ENCODE measurements at places on chromosomes 16 and 17. TPM values are rescaled to one million over a fixed set of nuclear protein-coding genes. Genes with fewer than 3 reads are reported as not detected.

The NKD1 gene
- polyA plus RNA-seq: 0.22 TPM

The SEPTIN12 gene
- polyA plus RNA-seq: not detected

The AGRP gene
- not detected for polyA plus RNA-seq

The CD300C gene
- polyA plus RNA-seq: not detected

The PPM1D gene
- polyA plus RNA-seq: 13.5 TPM

The DBNDD1 gene
- 43.8 TPM for polyA plus RNA-seq

The CDR2L gene
- 30.0 TPM for polyA plus RNA-seq

The ATAD5 gene
- polyA plus RNA-seq: 4.5 TPM

The CCDC92B gene
- 0.12 TPM for polyA plus RNA-seq

The TMEM114 gene
- not detected for polyA plus RNA-seq

The NPIPA5 gene
- polyA plus RNA-seq: not detected

The MYOCD gene
- 7.1 TPM for polyA plus RNA-seq

The LRRC75A gene
- 0.54 TPM for polyA plus RNA-seq

The MMP25 gene
- 0.25 TPM for polyA plus RNA-seq

The ITGAL gene
- polyA plus RNA-seq: 0.08 TPM

The RUNDC1 gene
- 19.5 TPM for polyA plus RNA-seq

All from A549 (cell line).